ENCODE measurements at places on chromosomes 11 and 22. TPM values are rescaled to one million over a fixed set of nuclear protein-coding genes. Genes with fewer than 3 reads are reported as not detected.

ZBTB16 gene
- polyA plus RNA-seq, result 3.0 TPM

UPK3A gene
- polyA plus RNA-seq, result 0.25 TPM

SCGB1A1 gene
- not detected for polyA plus RNA-seq

SEC14L2 gene
- polyA plus RNA-seq, result 20.7 TPM

VWA5A gene
- 11.7 TPM for polyA plus RNA-seq

FOLH1 gene
- not detected for polyA plus RNA-seq

PGAP2 gene
- 24.2 TPM for polyA plus RNA-seq

ZNF215 gene
- polyA plus RNA-seq, result not detected

KCNQ1OT1 gene
- polyA plus RNA-seq, result 0.07 TPM

OR51B5 gene
- polyA plus RNA-seq, result not detected

DBX1 gene
- not detected for polyA plus RNA-seq

KCNJ4 gene
- polyA plus RNA-seq, result not detected

OR8A1 gene
- not detected for polyA plus RNA-seq

HPS5 gene
- polyA plus RNA-seq, result 15.6 TPM

DNA sequence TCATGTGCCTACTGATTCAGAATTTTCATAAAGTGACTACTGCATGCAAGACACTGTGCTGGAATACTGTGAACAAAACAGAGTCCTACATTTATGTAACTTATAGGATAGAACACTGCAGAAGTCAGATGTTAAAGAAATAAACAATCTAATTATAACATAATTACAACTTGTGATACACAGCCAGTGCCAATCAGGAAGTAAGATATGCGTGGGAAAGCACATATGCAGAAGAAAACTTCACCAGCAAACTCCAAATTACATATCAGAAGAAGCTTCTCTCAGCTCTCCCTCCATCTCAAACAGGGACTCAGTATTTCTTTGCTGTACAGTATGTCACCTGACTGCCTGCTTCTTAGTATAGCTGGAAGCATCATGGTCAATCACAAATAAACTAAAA, 37.4 kb downstream of the PAK1 start:
- no peak for DNase-seq

DNA sequence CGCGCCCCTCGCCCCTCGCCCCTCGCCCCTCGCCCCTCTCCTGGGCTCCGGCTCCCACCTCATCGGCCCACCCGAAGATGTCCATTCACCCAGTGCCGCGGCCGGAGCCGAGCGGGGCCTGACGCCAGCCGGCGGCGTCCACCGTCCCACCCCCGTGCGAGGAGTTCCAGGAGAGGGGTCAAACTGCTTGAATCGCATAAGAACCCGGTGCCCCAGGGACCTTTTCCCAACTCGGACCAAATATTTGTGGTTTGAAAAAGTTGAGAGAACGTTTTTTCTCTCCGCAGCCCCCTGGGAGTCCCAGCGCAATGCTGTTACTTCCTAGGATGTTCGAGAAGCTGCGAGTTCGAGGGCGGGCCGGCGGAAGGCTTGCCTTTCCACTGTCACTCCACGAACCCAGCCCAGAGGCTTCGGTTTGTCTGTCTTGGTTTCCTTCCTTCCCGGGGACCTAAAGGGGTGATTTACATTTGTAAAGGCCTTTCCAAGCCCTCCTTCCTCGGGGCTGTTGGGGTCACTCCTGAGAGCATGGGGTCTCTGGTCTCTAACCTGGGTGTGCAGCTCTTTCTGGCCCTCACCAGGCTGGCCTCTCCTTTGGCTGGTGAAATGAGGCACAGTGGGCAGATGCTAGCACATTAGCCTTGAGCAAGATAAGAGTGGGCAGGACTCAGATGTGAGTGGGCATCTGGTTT, 38.0 kb downstream of the ETS1 start:
- DNase-seq, result no peak

- DNase-seq, result no peak
Measured at GRCh38 chr11:18203723-18204122, 31.1 kb downstream of the MRGPRX4 start.

- DNase-seq, result no peak
Measured at GRCh38 chr22:24578355-24579257, 14.3 kb downstream of the LRRC75B start.

DNA sequence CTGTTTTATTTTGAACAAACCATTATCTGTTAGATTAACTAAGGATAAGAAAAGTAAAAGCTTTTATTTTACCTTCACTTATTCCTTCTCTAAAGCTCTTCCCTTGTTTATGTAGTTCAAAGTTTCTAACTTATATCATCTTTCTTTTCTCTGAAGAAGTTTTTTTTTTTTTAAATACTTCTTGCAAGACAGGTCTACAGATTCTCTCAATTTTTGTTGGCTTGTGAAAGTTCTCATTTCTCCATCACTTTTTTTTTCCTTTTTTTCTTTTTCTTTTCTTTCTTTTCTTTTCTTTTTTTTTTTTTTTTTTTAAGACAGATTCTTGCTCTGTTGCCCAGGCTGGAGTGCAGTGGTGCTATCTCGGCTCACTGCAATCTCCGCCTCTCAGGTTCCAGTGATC, 4.7 kb upstream of the TREH start:
- no peak for DNase-seq

DNA sequence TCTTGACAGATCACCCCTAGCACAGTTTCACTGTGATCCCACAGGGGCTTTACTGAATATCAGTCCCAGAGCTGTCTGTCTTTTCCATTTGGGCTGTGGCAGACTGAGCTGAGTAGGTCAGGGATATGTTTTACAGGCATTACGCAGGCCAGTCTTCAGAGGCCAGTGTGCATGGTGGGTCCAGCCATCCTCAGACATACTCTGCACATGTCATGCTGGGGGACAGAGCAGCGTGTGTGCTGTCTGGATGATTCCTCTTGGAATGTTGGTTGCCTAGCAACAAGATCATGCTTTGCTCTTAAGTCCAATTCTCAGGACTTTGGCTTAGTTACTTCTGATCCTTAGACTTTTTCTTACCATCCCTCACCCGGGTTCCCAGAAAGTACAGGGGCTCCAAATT, 736.5 kb downstream of the DLG2 start:
- no peak for DNase-seq

DNA sequence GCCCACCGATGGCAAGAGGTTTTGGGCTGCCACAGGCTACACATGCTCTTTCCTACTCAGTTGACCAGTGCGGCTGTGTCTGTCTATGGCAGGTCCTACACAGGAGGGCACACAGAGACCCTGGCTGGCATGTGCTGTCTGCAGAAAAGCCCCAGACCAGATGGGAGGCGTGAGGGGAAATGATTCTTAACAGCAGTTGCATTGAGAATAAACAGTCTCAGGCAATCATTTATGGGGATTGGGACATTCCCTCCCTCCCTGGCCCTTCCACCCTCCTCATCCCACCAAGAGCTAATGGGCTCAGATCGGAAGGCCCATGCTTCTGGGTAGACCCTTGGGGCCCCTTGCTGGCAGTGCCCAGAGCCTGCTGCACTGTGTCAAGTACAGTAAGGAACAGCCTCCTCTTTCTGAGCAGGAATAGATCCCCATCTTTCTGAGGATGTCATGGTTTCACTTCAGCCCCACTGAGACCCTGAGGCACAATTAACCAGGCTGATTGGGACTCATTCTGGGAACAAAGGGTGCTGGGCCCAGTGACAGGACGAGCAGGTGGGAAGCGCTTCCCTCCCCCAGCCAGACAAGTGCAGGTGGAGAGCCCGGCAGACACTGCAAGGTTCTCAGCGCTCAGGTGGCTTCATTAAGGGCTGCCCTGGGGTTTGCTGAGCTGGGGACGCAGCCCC, 28.3 kb downstream of the TSPAN18 start:
- no peak for DNase-seq

DNA sequence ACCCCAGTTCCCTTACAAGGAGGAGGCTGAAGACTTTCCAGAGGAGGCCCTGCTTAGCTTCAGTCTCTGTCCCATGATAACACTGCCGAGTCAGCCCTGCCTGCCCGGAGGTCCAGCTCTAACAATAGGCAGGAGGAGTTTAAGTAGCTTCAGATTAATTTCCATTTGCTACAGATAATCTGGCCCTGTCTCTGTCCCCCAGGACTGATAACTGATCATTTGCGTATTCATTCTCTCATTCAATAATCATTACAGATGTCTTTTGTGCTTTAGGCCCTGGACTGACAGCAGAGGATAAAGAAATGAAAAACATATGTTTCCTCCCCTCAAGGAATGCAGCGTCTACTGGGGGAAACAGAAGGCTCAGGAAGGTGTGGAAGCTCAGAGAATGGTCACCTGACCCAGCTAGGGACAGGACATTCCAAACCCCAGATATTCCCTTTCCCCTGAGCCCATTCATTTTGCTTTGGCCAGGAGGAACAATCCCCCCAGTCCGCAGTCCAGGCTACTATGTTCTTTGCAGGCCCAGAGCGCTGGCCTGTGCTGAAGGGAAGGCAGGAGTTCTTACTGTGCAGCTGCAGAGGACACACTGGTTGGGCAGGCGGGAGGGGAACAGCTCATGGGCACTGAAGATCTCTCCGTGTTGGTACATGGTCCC, 20.8 kb downstream of the CHRDL2 start:
- DNase-seq, result no peak

- no peak for DNase-seq
Measured at GRCh38 chr11:69355959-69356702, 62.2 kb downstream of the MYEOV start.

DNA sequence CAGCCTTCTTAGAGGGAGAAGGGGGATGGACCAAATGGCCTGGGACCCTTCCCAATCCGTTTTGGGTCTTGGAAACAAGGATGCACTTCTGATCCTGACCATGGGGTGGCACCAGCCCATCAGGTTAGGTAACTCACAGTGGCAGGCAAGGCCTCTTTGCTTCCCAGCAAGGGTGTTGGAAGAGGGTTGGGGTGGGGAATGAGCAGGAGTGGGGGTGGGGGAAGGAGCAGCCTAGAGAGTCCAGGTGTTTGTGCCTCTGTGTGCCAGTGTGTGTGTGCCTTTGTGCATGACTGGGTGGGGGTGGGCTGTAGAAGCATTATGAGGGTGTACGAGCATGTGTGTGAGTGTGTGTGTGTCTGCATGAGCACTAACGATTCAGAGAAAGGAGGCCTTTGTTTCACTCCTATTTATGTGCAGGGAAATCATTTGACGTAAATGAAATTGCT, 213.1 kb downstream of the INSC start:
- DNase-seq, result no peak

DNA sequence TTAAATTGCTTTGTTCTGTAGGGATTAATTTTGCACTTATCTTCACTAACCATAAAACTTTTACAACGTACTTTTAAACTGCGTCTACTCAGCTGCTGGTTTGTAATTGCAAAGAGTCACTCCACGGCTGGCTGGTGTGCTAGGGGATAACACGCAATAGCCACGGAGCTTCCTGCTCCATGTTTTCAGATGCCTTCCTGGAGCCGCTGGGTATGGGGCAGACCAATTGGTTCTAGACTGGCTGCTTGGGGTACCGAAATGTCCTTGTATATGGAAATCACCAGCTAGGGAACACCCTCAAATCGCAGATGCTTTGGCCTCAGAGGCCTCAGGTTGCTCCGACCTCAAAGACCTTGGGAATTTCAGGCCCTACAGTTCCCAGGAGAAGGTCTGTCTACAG, 3.8 kb upstream of the CSNK2A3 start:
- DNase-seq, result no peak

GRCh38 chr11:113243696-113244095, 70.7 kb upstream of the TTC12 start:
- DNase-seq, result no peak

GRCh38 chr11:6328321-6328720, 8.0 kb upstream of the CAVIN3 start:
- no peak for DNase-seq

- DNase-seq, result no peak
Measured at GRCh38 chr11:8839957-8840945, 70.7 kb upstream of the AKIP1 start.

DNA sequence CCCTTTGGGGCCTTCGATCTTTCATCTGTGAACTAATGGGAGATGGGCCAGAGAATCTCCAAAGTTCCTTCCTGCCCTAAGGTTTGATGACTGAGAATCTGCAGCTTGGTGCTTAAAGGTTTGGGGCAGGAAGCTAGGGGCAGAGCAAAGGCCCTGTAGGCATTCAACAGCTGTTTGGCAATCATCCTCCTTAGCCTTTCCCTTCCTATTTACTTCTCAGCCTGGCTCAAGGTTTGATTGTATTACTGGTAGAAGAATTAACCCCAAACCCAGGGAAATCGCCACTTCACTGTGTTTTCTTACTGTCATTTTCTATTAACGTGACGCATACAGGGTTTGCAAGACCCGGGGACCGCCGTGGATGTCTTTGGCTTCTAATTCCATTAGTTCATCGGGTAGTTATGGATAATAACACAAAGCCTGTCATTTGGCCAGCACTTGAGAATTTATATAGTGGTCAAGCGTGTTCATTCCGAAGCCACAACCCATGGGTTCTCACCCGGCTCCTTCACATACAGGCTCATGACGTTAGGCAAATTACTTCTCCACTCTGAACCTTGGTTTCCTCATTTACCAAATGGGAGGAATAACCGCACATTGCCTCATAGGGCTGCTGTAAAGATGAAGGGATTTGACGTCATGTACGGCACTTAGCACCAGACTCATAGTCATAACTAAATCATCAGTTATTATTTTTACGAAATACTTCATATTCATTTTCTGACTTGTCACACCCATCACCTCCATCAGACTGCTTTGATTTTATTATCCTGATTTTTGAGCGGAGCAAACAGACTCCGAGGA, 158.1 kb downstream of the FBXO7 start:
- no peak for DNase-seq

DNA sequence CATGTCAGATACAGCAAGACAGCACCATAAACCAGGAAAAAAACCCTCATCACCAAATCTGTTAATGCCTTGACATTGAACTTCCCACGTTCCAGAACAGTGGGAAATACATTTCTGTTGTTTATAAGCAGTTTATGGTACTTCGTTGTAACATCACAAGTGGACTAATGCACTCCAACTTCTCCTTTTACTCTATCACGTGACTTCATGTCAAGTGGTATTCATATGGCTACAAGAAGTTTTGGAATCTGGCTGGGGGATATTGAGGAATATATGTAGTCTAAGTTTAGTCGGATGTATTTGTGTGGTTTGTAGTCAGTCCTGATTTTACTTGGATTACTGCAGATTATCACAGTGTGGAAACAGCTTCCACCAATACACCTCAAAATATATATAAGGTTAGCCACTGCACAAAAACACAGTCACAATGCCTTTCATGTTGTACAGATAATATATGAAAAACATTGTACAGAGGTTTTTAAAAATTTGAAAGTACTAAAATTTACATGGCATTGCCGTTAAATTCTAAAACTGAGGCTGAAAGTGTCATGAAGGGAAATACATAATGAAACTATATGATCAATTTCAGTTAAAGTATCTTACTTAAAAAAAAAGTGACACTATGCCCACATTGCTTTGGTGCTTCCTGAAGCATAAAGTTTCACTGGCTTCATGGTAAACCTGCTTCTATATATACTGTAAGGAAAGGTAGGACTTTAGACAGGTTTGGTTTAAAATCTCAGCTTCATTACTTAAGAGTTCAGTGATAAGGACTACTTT, 134.1 kb downstream of the CASP12 start:
- no peak for DNase-seq

DNA sequence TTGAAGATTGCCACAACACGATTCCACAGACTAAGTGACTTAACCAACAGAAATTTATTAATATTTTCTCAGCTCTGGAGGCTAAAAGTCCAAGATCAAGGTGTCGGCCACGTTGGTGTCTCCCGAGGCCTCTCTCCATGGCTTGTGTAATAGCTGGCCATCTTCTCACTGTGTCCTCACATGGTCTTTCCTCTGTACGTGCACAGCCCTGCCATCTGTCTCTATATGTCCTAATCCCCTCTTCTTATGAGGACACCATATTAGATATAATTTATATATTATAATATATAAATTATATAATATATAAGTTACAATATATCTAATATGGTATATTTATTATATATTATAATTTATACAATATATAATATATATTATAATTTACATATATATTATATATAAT, 25.1 kb upstream of the SCGB1A1 start:
- DNase-seq, result no peak
